Right renal cortex interstitium (tissue), 3 donors: ENCODE measurements at places on chromosomes 3 and 15. TPM values are rescaled to one million over a fixed set of nuclear protein-coding genes. Genes with fewer than 3 reads are reported as not detected.

Gene LINGO1
- 16.6 TPM for polyA plus RNA-seq

Gene PIGX
- 33.6 TPM for polyA plus RNA-seq

Gene C3orf62
- polyA plus RNA-seq = 10.0 TPM

Gene FAM240A
- 0.08 TPM for polyA plus RNA-seq

Gene LMAN1L
- polyA plus RNA-seq = not detected

Gene THPO
- polyA plus RNA-seq = 2.4 TPM

Gene KBTBD13
- polyA plus RNA-seq = 0.07 TPM

Gene C2CD4B
- 0.46 TPM for polyA plus RNA-seq

Gene IQCF5
- polyA plus RNA-seq = not detected

Gene PLA2G4E
- not detected for polyA plus RNA-seq

Gene KLHL6
- polyA plus RNA-seq = 1.2 TPM

Gene SLC7A14
- polyA plus RNA-seq = 2.3 TPM

Gene TGFBR2
- 125 TPM for polyA plus RNA-seq

Gene KNSTRN
- 31.3 TPM for polyA plus RNA-seq

Gene EPHB1
- polyA plus RNA-seq = 6.8 TPM

Gene ARNT2
- polyA plus RNA-seq = 68.3 TPM

Gene PIGBOS1
- polyA plus RNA-seq = 16.1 TPM

Gene PIF1
- polyA plus RNA-seq = 8.1 TPM

Gene NPAP1
- 0.14 TPM for polyA plus RNA-seq

- DNase-seq = no peak
Measured at GRCh38 chr3:77524946-77525682, 485.2 kb downstream of the ROBO2 start.

- DNase-seq = no peak
Measured at GRCh38 chr15:39583596-39584265, 2.9 kb downstream of the THBS1 start.

GRCh38 chr3:196335503-196335948 is 2.7 kb downstream of the TM4SF19 start:
- no peak for DNase-seq

GRCh38 chr3:115960799-115961198 is 337.5 kb downstream of the GAP43 start:
- peak; percentile 54 for DNase-seq

- no peak for DNase-seq
Measured at GRCh38 chr3:190059242-190059590, 61.5 kb downstream of the P3H2 start.

- no peak for DNase-seq
Measured at GRCh38 chr3:116930786-116931185, 221.2 kb downstream of the TUSC7 start.

GRCh38 chr3:169295126-169295525 is 368.4 kb downstream of the MECOM start:
- DNase-seq = no peak

GRCh38 chr15:70437882-70438451 is 325.4 kb downstream of the UACA start:
- no peak for DNase-seq

- DNase-seq = no peak
Measured at GRCh38 chr3:133474817-133475216, 75.0 kb downstream of the BFSP2 start.

- no peak for DNase-seq
Measured at GRCh38 chr15:33007303-33007855, 187.1 kb downstream of the FMN1 start.

DNA sequence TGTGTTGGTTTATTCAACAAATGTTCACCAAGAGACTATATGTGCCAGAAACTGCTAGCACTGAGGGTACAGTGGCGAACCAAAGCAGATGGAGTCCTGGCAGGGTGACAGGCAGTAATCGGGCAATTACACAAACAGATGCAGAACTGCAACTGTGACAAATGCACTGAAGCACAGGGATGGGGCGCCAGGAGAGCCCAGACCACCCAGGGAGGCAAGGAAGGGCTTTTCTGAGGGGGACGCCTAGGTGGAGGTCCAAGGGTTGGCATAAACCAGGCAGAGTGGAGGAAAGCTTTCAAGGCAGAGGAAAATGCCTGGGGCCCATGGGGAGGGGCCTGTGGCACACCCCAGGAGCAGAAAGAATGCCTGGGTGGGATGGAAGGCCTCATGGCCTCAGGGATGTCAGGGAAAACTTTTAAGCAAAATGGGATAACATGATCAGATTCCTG is 5.5 kb downstream of the DIS3L start:
- no peak for DNase-seq

DNA sequence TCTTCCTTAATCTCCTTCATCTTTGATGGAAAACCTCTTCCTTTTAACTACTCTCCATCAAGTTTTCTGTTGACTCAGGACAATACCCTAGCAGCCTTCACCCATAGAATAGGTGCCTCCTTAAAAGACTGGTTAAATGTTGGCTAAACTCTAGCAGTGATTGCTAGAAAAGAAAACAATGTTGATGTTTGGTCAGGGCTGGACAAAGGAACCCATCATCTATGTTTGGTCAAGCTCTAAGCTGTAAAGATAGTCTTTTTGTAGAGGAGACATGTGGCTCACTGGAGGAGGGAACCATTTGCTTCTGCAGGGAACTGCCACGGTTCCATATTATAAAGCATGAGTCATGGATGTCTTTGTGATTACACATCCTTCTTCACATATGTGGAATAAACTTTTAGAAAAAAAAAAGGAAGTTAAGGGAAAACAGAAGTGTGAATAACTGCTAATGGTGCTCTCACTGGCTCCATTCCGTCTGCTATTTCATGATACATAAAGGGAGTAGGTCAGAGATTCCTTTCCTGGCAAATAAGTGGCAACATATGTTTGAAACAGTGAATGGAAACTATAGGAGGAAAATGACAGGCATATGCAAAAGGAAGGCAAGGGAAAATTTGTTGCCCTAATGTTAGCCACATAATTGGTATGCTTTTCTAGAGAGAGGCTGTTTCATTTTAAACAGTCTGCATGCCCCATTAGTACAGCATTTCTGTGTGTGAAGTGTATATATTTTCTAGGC is 78.2 kb downstream of the CMSS1 start:
- no peak for DNase-seq

GRCh38 chr3:100634493-100635272 is 25.3 kb downstream of the ADGRG7 start:
- DNase-seq = no peak

GRCh38 chr15:70341566-70341965 is 243.8 kb upstream of the TLE3 start:
- DNase-seq = no peak

- no peak for DNase-seq
Measured at GRCh38 chr3:57557085-57557537, 1.0 kb downstream of the PDE12 start.

DNA sequence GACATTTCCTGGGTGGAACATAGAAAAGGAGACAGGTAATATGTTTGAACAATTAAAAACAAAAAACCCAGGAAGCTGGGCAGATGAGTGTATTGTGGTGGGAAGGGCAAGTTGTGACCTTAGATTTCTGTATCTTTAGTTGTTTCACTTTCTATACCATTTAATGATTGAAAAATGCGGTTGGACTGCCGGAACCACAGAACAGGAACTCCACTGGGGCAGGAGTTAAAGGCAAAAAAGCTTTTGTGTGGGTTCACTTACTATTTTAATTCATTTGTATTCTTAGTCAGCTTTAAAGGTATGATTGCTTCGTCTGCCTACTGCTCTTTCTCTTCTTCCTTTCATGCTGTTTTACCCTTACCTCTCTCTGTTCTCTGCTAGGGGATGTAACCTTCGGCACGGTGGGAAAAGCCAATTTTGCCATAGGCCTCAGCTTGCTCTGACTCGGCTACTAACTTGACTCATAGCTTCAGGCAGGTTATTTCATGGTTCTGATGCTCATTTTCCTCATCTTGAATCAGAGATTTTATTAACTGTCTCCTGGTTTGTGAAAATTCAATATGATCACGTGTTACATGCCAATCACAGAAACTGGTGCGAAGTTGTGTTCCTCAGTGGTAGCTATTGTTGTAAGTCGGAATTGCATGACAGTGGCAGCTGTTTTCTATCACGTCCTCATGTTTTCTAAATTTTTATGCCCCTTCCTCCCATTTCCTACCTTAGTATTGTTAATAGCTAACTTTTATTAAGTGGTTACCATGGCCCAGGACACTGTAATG is 1.6 kb upstream of the MCTP2 start:
- DNase-seq = no peak

- DNase-seq = no peak
Measured at GRCh38 chr3:10244009-10244408, 4.2 kb upstream of the TATDN2 start.

DNA sequence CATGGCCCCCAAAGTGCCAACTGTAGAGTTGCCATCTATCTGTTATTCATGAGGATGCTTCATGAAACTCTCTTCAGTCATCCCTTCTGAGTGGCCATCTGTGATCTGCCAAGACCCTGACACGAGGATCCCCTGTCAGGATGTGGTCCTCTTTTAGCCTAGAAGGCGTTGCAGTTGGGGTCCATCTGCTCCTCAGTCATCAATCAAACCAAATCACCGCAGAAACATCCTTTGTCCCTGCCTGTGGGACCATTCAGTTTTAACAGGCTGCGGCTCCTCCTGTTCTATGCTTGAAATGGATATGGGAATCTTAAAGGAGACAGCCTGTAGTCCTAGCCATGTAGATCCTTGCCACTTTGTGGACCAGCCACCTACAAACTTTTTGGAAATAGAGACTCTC is 5.9 kb upstream of the RPS27L start:
- DNase-seq = no peak

- no peak for DNase-seq
Measured at GRCh38 chr15:44034933-44035624, 160.0 kb downstream of the FRMD5 start.

DNA sequence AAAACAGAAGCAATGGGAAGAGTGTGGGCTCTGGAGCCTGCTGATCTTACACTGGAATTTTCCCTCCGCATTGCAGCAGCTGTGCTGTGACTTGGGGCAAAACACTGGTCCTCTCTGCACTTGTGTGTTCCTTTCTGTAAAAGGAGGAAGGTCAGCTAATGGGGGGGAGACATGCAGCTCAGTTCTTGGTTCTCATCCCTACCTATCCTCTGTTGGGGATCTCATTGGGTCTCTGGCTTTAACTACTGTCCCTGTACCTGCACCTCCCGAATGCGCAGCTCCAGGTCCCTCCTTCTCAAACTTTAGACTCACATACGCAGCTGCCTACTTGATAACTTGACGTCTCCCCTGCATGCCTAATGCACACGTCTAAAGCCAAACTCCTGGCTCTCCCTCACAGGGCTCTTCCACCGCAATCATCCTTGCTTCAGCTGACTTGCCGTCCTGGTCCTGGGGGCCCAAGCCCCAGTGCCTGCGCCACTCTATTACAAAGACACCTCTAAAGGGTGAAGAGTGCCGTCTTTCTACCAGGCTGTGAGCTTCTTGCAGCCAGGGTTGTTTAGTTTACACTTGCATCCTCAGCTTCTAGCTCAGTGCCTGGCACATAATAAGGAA is 5.9 kb upstream of the TMEM44 start:
- no peak for DNase-seq

GRCh38 chr15:90400759-90401314 is 12.8 kb downstream of the IQGAP1 start:
- DNase-seq = peak; percentile 86

DNA sequence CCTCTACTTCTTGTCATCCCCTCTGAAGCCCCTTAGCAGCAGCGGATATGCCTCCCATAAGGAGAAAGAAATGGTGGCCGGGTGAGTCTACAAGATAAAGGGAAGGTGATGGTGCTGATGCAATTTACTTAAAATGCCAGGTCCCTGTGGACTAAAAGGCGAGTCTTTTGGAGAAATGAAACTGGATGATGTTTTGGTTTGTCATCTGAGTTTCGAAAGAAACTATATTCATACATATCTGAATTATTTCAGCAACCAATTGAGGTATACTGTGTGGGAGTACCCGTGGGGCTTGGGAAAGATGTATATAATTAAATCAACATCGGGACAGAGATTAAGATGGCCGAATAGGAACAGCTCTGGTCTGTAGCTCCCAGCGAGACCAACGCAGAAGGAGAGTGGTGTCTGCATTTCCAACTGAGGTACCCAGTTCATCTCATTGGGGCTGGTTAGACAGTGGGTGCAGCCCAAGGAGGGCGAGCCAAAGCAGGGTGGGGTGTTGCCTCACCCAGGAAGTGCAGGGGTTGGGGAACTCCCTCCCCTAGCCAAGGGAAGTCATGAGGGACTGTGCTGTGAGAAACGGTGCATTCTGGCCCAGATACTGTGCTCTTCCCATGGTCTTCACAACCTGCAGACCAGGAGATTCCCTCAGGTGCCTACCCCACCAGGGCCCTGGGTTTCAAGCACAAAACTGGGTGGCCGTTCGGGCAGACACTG is 210.6 kb upstream of the CHRM5 start:
- no peak for DNase-seq

- DNase-seq = no peak
Measured at GRCh38 chr3:191244242-191244867, 45.3 kb downstream of the OSTN start.
